ENCODE measurements at places on chromosomes 5 and 9. TPM values are rescaled to one million over a fixed set of nuclear protein-coding genes. Genes with fewer than 3 reads are reported as not detected.

Gene FOXD4L3
- not detected for polyA plus RNA-seq

Gene SGCD
- polyA plus RNA-seq, result not detected

Gene EIF4E1B
- not detected for polyA plus RNA-seq

Gene LPAR1
- polyA plus RNA-seq, result not detected

Gene PTPRD
- polyA plus RNA-seq, result not detected

GRCh38 chr5:14310901-14311300 is 167.8 kb downstream of the TRIO start:
- DNase-seq, result no peak

DNA sequence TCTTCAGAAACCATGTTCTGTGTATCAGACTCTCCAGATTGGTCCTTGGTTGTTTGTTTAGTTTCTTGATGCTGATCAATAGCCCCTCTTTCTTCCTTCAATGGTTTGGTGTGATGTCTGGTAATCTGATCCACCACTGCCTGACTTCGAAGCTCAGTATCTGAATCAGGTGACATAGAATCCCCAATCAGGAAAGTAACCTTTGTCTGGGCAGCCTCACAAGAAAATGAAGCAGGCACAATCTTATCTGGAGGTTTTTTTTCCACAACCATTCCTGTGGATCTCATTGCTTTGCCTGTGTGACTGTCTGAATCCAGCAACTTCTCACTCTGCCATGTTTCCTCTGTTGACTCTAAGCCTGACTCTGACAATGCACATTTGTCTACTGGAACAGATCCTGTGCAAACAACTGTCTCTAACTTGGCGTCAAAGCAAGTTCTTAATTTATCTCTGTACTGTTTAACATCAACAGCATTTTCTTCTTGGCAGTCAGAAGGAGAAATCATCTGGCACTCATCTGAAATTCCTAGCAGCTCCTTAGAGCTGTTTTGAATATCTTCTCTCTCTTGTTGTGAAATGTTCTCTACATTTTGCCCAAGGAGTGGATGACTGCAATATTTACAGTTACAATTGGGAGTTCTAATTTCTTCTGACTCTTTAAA is 37.1 kb upstream of the RAPGEF6 start:
- DNase-seq, result no peak

DNA sequence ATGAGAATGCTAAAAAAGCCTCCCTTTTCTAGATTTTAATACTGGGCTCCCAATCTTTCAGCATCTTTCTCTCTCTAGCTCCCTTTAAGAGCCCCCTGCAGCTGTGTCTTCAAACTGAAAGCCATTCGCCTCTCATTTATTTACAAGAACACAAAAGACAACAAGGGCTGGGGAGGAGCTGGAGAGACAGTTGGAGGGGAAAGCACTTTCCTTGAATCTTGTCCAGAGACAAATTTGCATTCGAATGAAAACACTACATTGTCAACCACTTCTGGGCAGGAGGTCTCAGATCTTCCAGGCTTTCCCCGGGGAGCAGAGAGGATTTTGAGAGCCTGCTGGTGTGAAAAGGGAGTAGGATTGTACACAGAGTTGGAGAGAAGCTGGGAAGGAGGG is 518.3 kb downstream of the CTNND2 start:
- DNase-seq, result no peak

DNA sequence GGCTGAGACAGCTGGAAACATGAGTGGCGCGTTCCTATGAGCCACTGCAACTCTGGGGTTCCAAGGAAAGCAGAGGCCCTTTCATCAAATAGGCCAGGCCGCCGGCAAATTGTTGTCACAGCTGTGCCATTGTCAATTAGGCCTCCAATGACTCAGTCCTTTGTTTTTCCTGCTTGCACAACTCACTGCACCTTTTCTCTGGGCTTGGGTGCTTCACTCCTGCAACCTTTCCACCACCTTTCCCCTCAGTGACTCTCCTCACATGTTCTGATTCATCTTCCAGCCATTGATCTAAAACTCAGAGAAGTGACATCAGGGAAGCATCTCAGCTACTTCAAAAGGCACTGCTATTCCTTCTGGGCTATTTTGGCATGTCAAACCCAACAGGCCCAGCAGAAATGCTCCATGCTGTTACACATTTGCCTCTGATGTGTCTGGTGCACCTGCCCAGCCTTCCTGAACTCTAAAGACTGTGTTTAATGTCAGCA is 653.7 kb downstream of the NR2F1-AS1 start:
- DNase-seq, result no peak

- DNase-seq, result no peak
Observed at GRCh38 chr5:56601641-56602071, 213.7 kb upstream of the MAP3K1 start.

DNA sequence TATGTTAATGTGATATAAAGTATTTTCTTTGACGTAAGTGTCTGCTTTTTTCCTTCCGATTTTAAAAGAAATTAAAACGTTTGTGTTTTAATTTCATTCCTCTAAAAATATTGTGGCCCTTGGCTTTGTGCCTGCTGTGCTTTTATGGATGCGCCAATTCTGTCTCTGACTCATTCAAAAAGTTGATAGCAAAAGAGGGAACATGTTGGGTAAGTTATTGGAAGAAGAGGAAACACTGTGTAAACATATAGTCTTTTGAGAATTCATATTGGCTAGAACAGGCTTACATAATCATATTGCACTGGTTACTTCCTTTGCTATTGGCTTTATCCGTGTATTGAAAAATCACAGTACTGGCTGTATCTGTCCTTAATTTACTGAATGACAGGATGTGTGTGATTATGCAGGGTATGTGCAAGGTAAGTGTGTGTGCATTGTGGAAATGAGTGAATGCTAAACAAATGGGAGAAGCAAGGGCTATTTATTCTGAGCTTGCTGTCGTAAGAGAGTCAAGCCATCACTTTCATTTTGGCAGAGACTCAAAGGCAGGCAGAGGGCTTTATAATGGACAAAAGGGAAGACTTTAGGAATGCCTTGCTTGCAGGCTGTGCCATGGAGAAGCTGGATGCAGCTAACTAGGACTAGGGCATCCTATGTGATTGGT is 67.8 kb downstream of the SGCD start:
- DNase-seq, result no peak

- no peak for DNase-seq
Observed at GRCh38 chr5:134732819-134733218, 5.5 kb upstream of the CAMLG start.

DNA sequence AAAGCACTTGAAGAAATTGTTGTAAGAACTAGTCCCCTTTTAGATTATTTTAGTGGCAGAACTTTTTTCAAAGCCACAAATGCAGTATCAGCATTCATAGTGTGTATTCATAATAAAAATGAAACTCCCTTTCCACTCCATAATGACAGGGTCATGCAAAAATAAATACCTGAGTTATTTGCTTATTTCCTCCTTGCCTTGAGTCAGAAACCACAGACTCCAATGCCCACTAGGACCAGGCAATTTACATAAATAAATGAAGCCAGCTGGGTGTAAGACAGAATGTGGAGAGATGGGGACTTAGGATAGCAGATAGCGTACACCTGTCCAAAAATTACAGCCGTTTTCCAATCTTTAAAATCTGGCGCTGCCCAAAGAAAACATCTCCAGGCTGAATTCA is 417.8 kb downstream of the TMEM161B start:
- DNase-seq, result no peak

DNA sequence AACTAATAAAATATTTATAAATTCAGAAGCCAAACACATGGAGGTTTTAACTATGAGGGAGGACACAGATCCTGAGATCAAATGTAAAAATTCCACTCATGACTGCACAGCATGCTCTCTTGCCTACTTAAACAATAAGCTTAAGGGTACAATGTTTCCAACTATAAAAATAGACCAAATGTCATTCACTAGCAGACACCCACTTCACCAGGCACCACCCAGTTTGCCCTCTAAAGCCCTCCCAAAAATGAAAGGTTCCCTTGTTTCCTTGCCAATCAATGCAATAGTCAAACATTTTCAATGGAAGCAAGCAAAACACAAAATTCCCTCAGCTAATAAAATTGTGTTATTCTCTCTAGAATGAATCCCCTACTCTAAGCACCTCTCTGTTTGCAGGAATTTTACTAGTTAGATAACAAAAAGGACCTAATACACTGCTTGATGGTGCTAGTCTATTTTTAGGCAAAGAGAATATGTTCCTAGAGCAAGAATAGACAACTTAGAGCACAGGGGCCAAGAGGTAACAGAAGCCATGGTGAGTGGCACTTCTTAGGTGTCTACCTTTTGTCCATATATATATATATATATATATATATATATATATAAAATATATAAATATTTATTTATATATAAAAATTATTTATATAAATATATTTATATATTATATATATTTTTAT is 135.3 kb downstream of the HOMER1 start:
- DNase-seq, result no peak

DNA sequence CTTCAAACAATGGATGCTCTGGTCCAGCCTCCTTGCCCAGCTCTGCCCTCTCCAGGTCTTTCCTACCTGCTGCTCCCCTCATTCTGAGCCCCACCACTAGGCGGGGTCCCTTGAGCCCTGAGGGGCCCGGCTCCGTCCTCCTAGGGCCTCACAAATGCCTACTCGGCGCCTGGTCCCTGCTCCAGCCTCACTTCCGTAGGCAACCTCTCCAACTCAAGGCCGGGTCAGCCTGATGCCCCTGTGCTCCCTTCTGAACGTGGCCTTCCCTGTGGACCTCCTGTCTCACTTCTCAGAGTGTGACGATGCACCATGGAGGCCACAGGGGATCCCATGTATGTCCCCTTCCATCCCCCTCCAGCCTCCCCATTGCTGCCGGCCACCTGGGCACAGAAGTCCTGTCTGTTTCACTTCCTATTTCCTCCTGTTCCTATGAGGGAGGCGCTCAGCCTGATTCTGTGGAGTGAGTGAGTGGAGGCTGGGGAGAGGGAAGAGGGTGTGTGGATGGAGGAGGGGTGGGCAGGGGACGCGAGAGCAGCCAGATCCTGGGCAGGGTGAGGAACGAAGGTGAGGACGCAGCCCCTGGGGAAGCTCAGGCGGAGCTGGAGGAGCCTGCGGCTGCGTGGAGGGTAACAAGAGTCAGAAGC is 127.2 kb upstream of the FAM120A start:
- no peak for DNase-seq

GRCh38 chr5:89069591-89069990 is 186.6 kb upstream of the MEF2C start:
- DNase-seq, result no peak

DNA sequence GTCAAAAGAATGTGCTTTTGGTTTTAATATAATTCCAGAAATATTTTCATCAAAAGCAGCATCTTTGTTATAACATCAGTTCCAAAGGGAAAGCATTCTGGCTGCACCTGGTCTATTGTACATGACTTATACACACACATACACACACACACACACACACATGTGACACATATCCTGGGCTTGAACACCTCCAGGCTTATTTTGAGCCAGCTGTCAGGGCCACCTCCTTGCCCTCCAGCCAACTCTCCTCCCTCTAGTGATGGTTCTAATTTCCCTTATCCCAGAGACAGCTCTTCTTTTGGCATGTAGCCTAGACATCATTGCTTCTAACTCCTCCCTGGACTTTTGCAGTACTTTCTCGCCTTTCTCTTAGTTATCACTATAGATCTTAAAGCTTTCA is 115.0 kb downstream of the PIK3R1 start:
- DNase-seq, result no peak

GRCh38 chr9:113650207-113651131 is 186.9 kb downstream of the RGS3 start:
- DNase-seq, result no peak

DNA sequence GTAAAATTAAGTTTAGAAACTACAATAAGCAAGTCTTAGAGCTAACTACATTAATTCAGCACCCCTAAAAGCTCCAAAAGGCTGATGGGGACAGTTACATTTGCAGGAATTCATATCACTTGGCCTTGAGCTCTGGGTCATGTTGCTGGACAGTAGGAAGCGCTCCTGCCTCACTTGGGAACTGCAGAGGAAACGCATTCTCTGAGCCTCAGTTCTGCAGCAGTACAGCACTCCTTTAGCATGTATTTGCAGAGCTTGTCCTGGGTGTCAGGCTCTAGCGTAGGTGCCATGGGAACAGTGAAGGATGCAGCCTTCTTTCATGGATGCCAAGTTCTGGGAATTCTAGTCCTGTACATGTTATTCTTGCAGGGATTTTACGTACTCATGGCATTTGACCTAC is 710.4 kb downstream of the IRX1 start:
- no peak for DNase-seq

GRCh38 chr5:60060389-60060788 is 166.9 kb upstream of the PDE4D start:
- DNase-seq, result no peak

Measured in naive B cell (primary cell).